ENCODE measurements at places on chromosomes 13 and 19. TPM values are rescaled to one million over a fixed set of nuclear protein-coding genes. Genes with fewer than 3 reads are reported as not detected.

GRCh38 chr13:88063741-88064140 is 392.6 kb downstream of the SLITRK5 start:
- no peak for DNase-seq

GRCh38 chr19:50047671-50048070 is 21.9 kb downstream of the ZNF473 start:
- DNase-seq = no peak

DNA sequence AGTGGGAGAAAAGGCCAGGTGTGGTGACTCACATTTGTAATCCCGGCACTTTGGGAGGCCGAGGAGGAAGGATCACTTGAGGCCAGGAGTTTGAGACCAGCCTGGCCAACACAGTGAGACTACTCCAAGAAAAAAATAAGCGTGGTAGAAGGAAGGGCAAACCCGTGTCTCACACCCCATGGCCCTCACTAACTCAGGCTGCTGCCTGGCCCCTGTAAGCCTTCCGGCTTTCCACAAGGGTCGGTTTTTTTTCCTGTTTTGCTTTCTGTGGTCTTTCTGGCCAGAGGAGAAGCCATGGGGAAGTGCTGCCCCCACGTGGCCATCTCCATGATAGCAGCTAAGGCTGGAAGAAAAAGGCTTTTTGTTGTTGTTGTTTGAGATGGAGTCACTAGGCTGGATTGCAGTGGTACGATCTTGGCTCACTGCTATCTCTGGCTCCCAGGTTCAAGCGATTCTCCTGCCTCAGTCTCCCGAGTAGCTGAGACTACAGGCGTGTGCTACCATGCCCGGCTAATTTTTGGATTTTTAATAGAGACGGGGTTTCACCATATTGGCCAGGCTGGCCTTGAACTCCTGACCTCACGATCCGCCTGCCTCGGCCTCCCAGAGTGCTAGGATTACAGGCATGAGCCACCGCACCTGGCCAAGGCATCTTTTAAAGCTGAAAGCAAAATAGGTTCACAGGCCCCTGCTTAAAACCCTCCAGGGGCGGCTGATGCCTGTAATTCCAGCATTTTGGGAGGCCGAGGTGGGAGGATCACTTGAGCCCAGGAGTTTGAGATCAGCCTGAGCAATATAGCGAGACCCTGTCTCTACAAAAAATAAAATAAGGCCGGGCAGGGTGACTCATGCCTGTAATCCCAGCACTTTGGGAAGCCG is 7.5 kb upstream of the ARHGEF18 start:
- peak; percentile 94 for DNase-seq

GRCh38 chr13:98835156-98835555 is 82.7 kb upstream of the SLC15A1 start:
- DNase-seq = no peak

SH2D3A gene
- total RNA-seq = 1.5 TPM

PSG7 gene
- total RNA-seq = not detected

GRCh38 chr13:96899946-96900345 is 94.3 kb downstream of the OXGR1 start:
- DNase-seq = no peak

DNA sequence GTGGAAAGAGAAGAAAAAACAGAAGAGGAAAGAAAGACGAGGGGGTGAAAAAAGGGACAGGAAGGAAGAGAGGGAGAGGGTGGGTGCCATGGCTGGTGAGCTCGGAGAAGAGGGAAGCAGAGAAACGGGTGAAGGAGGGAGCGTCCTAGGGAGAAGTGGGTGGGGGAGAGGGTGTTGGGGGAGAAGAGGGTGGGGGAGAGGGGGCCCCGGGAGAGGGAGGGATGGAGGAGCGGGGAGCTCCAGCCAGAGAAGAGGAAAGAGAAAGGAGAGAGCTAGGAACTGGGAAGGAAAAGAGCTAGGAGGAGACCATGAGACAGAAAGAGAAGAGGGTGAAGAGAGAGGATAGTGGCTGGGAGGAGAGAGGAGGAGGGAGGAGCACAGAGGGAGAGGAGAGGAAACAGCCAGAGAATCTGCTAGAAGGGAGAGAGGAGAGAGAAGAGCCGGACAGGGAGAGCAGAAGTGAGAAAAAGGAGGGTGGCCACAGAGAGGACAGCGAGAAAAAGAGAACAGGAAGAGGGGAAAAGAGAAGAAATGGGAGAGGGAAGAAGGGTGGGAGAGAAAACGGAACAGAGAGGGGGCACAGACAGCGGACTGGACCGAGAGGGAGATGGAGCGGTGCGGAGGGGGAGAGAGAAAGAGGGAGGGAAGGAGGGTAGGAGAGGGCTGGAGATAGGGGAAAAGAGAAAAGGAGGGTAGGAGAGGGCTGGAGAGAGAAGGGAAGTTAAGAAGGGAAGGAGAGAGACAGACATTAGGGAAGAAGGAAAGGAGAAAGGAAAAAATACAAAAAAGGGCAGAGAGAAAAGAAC is 11.9 kb upstream of the GARIN5A start:
- no peak for DNase-seq

CGB5 gene
- total RNA-seq = not detected

DNA sequence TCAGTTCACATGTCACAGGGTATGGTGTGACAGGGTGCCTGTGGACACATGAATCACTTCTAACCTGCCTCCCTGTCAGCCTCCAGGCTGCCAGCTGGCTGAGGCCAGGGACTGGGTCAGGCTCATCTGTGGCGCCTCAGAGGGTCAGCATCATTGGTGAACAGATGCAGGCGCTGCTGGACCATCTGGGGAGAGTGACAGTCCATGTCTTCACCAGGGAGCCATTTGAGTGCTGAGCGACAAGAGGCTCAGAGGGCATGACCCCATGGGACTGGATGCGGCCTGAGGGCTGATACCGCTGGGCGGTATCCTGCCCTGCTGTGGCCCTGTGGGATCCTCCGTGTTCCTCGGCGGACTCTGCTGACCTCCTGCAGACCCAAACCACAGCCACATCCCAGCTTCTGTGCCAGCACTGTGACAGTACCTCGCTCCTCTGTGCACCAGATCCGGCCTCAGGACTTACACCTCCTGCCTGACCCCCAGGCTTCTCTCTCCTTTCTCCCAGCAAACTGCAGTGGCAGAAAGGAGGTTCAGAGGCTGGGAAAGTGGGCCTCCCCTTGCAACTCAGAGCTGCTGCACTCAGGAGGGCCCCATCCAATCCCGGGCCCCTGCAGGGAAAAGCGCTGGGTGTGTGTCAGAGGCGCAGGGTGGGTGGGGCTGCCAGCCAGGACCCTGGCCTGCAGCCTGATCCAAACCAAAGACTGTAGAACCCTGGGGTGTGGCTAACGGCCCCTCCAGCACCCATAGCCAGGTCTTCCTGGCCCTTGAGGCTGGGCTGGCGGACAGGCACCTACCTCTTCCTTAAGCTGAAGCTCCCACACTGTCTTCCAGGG is 10.2 kb downstream of the ACTMAP start:
- DNase-seq = no peak

DNA sequence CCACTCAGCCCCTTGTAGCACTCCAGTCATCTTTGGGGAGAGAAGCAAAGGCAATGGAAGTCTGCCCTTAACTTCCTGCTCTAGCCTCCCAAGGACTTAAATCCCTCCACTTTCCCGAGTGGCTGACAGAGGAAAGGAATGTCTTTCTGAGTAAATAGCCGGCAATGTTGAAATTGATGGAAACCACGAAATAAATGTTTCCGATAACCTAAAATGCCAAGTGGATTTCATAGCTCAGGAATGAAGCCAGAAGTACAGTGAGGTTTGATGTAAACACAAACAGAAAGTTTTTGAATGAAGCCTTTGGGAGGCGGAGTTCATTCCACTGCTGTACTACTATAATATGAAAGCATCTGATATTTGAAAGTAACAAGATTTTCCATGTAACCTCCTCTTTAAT is 14.0 kb upstream of the TBC1D4 start:
- DNase-seq = no peak

FBXO46 gene
- 29.9 TPM for total RNA-seq

GRCh38 chr13:70310396-70311119 is 202.3 kb upstream of the KLHL1 start:
- DNase-seq = peak; percentile 47

USHBP1 gene
- 54.2 TPM for total RNA-seq

DNA sequence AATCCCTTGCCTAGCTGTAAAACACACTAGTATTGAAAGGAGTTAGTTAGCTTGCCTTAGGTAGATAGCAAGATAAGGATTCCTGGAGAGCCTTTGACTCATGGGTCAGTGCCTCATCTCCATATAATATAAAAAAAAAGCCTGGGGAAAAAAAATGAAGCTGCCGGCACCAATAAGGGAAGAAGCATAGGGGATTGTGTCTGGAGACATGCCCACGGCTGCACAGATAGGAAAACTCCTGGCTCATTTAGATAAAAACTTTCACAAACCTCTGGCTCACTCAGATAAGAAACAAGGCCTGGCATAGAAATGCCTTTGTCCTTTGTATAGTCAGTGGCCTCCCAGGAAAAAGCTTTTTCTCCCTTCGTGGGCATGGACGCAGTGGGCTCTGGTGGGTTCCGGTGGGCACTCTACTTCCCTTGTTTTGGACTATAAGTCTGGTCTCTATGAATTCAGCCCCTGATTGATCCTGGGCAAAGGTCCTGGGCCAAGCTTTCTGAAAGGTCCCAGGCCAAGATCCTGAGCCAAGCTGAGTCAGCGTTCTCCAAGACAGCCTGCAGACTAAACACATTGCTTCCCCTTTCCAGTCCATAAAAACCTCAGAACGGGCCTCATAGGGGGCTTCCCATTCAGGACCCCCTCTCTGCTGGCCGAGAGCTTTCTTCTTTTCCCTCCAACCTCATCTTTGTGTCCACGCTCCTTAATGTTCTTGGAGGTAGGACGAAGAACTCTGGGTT is 4.9 kb upstream of the OR7A17 start:
- no peak for DNase-seq

DNA sequence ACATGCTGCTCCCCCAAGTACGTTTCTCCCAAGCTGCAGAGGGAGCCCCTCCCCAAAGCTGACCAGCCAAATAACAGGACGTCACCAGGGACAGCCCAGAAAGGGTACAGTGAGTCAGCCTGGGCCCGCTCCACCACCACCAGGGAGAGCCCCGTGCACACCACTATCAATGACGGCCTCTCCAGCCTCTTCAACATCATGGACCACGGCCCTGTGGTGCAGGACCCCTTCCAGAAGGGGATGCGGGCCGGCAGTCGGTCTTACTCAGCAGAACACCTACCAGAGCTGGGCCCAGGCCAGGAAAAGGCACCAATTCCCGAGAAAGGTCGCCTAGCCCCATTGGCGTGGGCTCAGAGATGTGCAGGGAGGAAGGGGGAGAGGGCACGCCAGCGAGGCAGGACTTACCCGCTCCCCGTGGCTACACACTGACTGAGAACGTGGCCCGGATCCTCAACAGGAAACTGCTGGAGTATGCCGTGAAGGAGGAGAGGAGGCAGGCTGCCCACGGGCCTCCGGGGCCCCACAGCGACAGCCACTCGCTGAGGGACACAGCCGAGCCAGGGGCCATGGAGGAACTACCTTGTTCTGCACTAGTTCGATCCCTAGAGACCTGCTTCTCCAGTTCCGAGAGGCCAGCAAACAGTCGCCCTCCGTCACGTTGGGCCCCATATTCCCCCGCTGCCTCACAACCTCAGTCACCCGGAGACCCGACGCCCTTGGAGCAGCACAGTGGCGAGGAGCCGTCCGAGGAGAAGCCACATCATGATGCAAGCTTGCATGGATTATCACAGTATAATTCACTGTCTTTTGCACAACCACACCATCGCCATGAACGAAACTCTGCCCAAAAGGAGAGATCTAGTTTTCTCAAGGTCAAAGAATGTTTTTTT is 815.9 kb upstream of the KLHL1 start:
- DNase-seq = no peak

APC2 gene
- 1.9 TPM for total RNA-seq

All from endothelial cell (in vitro differentiated cells).